ENCODE measurements at places on chromosomes 1 and 21.

DNA sequence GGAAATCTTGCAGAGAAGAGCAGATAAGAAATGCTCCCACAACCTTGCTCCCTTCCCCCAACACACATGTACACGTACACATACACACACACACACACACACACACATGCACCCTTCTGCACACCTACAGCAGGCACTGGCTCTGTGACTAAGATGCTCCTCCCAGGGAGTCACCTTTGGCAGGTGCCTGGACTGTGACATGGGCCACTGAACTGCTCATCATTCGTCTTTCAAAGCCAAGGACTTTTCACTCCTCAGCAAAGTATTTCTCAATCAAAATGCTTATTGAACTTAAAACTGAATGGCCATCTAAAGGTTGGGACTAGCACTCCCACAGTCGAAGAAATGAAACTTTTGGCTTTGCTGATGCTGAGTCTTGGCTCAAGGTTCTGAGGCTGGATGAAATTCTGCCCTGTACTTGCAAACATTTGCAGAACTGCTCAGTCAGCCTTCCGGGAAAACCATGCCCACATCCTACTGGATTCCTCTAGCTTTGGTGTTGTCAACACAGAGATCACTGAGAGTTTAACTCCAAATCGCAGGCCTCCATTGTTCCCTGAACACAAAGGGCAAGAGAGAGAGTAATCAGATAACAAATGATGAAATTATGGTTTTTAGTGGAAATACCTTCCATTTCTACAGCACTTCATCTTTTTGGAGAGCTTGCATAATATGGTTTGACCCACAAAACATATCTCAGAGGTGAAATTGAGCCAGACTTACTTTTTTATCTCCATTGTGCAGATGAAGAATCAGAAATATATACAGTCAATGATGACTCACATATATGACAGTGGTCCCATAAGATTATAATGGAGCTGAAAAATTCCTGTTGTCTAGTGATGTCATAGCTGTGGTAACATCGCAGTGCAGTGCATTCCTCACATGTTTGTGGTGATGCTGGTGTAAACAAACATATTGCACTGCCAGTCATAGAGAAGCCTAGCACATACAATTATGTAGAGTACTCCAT lies 72.4 kb upstream of the BCAR3 start:
- no peak for ATAC-seq

GRCh38 chr21:14846621-14847020 lies 218.2 kb downstream of the NRIP1 start:
- ATAC-seq = no peak

- ATAC-seq = no peak
Measured at GRCh38 chr1:220031287-220031686, 15.0 kb downstream of the EPRS1 start.

GRCh38 chr1:16168622-16169360 lies 12.9 kb upstream of the EPHA2 start:
- peak; percentile 49 for ATAC-seq

DNA sequence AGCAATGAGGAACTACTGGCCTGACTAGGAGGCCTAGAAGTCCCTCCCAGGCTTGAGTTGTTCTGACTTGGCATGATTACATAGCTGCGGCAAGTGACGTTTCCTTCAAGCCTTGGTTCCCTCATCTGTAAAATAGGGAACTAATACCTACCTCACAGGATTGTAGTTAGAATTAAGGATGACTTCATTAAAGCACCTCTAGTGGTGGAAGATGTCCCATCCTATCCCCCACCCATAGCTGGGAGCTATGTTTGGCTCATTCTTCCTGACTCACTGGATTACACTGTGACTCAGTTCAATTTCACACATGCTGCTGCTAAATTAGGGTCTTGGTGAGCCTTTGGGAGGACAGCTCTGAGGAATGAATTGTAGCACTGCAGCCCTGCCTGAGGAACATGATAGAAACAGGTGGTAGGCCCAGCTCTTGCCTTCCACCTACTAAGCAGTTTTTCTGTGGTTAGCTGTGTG lies 6.0 kb upstream of the SHISA4 start:
- ATAC-seq = peak; percentile 88

DNA sequence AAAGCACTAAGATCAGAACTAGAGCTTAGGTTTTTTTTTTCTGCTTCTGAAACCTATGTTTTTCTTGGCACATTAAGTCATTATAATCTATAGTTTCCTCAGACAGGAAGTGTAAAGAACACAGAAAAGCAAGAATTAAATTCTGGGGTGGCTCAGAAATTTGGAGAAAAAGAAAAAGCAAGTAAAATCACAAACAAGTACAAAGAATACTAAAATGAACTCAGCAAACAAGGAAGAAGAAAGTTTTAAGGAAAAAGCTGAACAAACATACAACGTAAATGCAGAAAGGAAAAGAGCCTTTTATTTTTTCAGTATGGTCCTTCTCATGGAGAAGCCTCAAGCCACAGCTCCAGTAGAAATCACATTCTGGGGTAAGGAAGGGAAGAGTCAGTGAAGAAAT lies 8.6 kb upstream of the CNN3 start:
- ATAC-seq = no peak

GRCh38 chr1:61247881-61248752 lies 165.8 kb downstream of the NFIA start:
- ATAC-seq = no peak

- ATAC-seq = no peak
Measured at GRCh38 chr1:6313393-6314200, 52.7 kb upstream of the GPR153 start.

GRCh38 chr1:89908273-89908671 lies 86.6 kb upstream of the ZNF326 start:
- no peak for ATAC-seq

- no peak for ATAC-seq
Measured at GRCh38 chr1:22895357-22895756, 77.3 kb downstream of the LACTBL1 start.

DNA sequence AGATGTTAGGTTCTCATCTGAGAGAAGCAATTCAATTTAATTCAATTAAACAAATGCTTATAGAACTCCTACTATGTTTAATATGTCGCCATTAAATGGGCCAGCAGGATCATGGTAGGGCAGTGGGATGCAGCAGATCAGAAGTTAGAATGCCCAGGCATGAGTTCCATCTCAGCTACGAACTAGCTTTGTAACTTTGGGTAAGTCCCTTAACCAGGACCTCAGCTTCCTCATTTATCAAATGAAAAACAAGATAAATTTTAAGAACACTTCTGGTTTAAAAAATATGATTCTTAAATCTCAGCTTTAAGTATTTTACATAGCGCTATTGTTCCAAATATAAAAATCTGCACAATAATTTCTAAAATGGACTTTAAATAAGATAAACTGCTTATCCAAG lies 67.5 kb upstream of the GFI1 start:
- no peak for ATAC-seq

- no peak for ATAC-seq
Measured at GRCh38 chr1:196180847-196181593, 427.2 kb downstream of the KCNT2 start.

DNA sequence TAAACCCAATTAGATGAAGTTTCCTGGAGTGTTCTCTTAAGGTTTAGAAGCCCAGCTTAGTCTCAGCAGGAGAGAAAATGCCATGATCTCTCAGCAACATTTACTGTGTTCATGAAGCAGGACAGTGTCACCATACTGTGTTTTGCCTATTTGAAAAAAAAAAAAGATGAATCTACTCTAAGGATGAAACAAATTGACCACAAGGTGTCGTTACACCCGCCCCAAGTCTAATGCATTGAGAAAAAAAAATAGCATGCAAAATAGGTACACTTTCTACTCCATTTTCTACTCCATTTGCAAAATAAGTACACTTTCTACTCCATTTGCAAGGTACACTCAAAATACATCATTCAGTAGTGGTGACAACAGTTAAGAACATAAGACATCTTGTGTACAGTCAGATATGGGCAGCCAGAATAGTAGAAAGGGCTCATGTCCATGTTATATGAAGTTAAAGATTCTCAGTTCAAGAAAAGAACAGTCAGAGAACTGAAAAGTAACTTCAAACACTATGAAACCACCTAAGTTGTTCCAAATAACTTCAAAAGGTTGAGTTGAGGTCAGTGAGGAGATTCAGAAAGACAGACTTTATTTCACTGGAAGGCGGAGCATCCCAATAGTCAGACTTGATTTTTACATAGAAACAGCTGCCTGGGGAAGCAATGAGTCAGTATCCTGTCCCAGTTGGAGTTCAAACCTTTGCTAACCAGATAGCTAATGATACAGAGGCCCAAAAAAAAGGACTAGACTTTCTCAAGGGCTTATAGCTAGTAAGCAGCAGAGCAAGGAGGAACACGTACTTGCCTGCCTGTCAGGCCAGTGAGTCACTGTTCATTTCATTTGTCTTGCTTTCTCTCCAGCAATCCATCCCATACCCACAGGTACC lies 13.3 kb downstream of the PLPPR5 start:
- no peak for ATAC-seq

- no peak for ATAC-seq
Measured at GRCh38 chr1:195618287-195618686, 990.0 kb downstream of the KCNT2 start.

DNA sequence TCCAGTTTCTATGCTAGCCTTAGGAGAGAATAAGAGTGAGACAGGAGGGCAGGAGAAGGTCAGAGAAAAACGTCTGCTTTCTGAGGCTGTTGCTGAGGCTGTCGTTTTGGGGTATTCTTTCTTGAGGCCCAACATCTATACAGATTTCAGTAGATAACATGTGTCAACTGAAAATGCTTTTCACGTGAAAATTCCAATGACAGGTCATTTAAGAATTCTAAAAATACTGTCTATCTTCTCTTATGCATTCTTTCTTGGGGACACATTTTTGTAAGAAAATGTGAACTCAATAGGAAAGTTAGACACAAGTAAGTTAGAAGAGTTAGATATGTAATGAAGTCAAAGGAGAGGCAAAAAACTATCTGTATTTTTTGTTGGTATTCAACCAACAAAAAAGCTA lies 150.8 kb downstream of the TGFB2 start:
- ATAC-seq = no peak

DNA sequence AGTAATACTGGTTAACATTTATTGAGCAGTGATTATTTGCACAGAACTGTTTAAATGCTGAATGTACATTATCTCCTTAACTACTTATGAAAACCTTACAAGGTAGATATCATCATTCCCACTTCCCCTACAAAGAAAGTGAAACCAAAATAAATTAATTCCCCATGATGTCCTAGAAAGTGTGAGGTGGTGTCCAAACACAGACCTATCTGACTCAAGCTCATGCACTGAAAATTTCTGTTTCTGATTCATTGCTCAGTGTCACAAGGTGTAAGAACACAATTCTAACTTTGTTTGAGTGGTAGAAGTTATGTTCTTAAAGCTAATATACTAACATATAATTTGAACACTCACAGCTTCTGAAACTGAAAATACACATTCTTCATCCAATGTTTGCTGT lies 178.7 kb downstream of the MRPL39 start:
- ATAC-seq = peak; percentile 68

- peak; percentile 31 for ATAC-seq
Measured at GRCh38 chr21:32858628-32859027, 87.1 kb upstream of the PAXBP1 start.

GRCh38 chr1:154669464-154670282 lies 61.7 kb upstream of the ADAR start:
- ATAC-seq = peak; percentile 94

DNA sequence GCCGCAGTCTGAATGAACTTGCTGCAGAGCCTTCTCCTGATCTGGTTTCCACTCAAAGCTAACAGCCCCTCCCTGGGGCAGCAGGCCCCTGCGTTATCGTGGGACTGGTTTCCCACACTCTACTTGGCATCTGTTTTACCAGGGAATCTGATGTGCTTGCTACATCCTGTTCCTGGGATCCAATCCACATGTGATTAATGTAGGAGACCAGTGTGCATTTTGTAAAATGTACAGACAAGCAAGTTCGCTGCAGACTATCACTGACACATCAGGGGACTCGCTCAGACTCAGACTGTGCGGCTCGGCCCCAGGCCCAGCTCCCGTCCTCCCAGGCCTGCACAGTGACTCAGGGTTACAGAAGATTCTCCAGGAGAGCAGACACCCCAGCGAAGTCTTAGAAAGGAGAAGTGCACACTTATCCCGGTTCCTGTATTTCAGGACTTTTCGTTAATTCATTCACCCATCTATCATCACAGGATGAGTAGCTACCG lies 340.1 kb downstream of the MATN1 start:
- no peak for ATAC-seq

GRCh38 chr1:226738421-226738994 lies 574 bp downstream of the ITPKB start:
- ATAC-seq = peak; percentile 64

DNA sequence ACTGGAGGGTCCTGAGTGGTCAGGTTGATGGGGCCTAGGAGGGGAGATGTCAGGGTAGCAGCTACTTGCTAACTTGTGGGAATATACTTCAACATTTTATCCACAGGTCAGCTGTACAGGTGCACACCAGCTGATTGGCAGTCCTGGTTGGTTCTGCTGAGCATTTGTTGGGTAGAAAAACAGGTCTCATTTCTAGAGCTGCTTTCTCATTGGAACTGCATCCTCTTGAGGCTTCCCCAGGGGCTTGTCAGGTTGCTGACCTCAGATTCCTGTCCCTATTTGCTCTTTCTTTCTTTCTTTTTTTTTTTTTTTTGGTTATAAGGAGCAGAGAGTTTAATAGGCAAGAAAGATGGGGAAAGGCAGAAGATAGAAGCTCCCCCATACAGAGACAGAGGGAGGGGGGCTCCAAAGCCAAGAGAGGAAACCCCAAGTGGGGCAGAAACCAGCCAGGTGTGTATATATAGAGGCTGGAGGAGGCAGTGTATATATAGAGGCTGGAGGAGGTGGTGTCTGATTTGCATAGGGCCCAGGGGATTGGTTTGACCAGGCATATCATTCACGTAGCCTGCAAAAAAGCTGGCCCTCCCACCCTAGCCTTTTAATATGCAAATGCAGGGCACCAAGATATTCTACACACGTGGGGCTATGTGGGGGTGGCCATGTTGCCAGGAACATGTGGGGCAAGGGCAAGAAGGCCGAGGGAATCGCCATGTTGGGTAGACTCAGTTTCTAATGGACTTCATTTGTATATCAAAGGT lies 57.3 kb upstream of the STUM start:
- no peak for ATAC-seq

GRCh38 chr1:209791920-209792319 lies 7.6 kb upstream of the C1orf74 start:
- ATAC-seq = no peak

DNA sequence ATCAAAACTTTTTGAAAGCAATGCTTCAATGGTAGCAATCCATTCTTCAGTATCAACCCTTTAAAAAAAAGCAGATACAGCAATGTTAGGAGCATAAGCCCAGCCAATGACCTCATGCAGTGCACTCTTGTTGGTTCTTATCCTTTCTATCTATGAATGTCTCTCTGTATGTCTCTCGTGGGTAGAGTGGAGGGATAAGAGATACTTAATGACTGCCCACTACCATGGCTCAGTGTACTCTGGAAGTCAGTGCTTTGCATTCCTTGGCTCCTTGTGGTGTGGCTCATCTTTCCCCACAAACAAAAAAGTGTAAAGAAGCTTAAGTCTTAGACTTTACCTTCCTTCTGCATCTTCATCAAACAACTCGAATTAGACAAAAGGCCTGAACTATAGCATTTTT lies 50.3 kb downstream of the PCSK9 start:
- ATAC-seq = no peak

GRCh38 chr1:199936441-199936840 lies 91.1 kb upstream of the NR5A2 start:
- no peak for ATAC-seq
